LHCN-M2 (cell line): ENCODE measurements at places on chromosomes 12 and 14. TPM values are rescaled to one million over a fixed set of nuclear protein-coding genes. Genes with fewer than 3 reads are reported as not detected.

DNA sequence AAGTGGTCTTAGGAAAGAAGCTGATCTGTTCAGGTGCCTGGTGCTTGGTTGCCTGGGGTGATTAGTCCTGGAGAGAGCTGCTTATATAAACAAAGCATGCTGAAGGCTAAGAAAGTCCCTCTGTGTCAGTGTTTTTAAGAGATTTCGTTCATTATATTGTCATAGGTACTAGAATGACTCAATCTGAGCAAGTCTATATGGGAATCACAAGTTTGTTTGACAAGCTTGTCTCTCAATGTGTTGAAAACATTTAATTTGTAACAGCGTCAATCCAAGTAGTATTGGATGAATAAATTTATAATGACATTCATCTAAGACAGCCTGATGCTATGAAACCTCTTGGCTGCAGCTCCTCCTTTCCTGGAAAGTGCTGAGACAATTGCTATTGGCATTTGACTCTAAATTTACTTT lies 256.3 kb downstream of the TMTC2 start:
- DNase-seq, result no peak

GRCh38 chr12:67698672-67699581 lies 50.4 kb downstream of the DYRK2 start:
- DNase-seq, result peak; percentile 62

- no peak for DNase-seq
Observed at GRCh38 chr12:81224626-81225025, 146.7 kb downstream of the ACSS3 start.

ADCK1 gene
- total RNA-seq, result 5.1 and 5.5 TPM in 2 replicates

DNA sequence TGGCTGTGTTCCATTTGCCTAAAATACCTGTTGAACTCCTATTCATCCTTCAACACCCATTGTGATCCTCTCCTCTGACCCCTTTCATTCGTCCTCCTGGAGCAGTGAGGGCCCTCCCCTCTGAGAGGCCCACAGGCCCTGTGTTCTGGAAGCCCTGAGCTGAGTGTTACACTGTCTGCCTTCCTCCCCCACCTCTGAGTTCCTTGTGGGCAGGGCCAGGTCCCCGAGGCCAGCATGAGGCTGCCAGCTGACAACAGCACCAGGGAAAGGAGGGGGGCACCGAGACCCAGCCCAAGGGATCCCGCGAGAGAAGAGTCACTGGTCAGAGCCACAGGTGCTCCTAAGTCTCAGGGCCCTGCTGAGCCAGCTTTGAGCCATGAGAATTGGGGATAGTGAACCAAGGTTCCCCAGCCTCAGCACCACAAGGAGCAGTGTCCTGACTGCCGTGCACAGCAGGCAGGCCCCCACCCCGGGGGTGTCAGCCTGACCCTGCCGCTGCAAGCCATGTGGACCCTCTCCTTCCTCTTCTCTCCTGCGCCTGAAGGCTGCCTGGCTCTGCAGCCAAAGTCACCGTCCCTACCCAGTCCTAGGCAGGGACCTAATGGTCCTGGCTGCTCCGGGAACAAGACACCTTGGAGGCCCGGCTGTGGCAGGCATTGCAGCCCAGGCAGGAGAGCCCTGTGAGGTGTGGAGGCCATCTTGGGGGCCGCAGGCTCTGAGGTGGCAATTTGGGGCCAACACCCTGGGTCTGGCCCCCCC lies 52.5 kb downstream of the BEGAIN start:
- no peak for DNase-seq

DNA sequence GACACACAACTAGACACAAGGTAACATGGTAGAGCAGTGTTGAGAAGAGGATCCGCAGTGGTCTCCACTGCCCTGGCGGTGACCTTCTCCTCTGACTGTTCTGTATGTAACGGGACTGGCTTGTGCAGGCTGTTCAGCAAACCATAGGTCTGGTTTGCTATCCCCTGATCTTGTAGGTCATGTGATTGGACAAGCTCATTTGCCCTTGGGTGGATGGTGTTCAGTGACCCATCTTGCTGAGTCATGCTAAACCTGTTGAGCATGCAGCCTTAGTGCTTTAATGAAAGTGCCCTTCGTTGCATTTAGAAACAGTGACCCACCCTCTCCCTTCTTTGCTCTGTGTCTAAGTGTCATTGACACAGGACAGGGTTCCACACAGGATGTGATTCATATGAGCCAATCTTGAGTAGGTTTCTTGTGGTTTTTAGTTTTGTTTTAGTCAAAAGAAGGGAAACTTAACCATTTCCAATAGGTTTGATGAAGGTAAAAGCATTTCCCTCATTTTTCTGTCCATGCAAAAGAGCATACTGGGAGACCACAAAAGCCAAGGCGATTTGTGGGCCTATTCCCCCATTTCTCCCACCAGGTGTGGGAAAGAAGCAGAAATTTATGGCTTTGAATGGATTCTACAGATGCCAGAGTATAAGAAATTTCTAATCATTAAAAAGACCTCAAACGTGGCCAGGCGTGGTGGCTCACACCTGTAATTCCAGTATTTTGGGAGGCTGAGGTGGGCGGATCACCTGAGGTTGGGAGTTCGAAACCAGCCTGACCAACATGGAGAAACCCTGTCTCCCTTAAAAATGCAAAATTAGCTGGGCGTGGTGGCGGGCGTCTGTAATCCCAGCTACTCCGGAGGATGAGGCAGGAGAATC lies 32.6 kb upstream of the HIF1A start:
- DNase-seq, result peak; percentile 89

DNA sequence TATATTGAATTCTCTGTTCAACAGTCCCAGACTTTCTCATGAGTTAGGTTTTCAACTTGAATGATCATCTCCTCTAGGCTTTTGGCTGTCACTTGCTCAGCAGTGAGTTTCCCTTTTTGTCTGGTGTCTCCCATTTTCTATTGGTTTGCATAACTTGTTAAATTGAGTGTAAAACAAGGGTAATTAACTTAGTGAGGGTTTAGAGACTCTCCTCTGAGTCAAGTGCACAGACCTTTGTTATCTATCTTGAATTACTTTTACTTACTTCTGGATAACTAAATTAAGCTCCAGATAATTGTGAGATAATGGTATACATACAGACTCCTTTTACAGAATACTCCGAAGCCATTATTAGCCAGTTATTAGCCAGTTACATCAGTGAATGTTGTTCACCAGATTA lies 22.0 kb downstream of the MLXIP start:
- DNase-seq, result no peak

LRRIQ1 gene
- total RNA-seq, result 0.19 and 0.34 TPM in 2 replicates

CELA1 gene
- total RNA-seq, result not detected in 2 replicates

GRCh38 chr12:63093711-63094110 lies 57.3 kb downstream of the AVPR1A start:
- DNase-seq, result no peak

DNA sequence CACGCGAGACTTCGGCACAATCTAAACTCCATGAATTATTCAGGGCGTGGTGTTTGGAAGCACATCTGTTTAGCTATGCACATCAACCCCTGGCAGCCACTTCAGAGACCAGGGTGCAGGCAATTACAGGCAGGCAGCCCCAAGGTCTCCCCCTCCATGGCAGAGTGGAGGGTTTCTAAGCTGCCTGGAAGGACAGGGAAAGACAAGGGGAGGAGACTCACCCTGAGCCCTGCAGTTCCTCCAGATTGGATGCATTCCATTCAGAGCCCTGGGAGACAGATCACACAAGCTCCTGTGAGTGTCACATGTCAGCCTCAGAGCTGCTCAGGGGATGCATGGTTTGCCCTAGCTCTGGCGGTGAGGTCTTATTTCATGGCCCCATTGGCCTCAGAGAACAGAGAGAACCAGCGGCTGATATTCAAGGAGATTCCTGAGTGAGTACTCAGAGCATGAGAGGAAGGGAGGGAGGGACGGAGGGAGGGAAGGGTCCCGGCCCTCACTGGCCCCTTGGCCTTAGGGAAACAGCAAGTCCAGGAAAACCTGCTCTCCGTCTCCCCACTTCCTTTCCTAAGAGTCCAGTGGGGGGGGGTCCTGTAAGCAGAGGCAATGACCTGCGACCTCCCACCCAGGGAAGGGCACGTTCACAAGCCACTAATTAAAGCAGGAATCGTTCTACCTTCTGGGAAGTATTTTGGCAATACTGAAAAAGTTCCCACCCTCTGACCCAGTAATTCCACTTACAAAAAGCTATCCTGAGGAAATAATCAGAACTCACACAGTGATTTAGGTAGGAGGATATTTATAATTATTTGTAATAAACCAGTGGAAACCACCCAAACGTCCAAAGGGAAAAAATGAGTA lies 55.1 kb downstream of the SSH1 start:
- peak; percentile 98 for DNase-seq

GRCh38 chr12:18470251-18470650 lies 208.9 kb downstream of the PIK3C2G start:
- DNase-seq, result peak; percentile 32

- DNase-seq, result no peak
Observed at GRCh38 chr12:1579651-1580435, 14.5 kb downstream of the FBXL14 start.

BATF gene
- not detected in 2 replicates for total RNA-seq

DCD gene
- not detected in 2 replicates for total RNA-seq

- no peak for DNase-seq
Observed at GRCh38 chr12:8968761-8969160, 19.3 kb upstream of the M6PR start.

- peak; percentile 4 for DNase-seq
Observed at GRCh38 chr14:71533390-71533789, 398.8 kb upstream of the RGS6 start.

- peak; percentile 43 for DNase-seq
Observed at GRCh38 chr12:65540140-65540539, 261.7 kb downstream of the MSRB3 start.

DNA sequence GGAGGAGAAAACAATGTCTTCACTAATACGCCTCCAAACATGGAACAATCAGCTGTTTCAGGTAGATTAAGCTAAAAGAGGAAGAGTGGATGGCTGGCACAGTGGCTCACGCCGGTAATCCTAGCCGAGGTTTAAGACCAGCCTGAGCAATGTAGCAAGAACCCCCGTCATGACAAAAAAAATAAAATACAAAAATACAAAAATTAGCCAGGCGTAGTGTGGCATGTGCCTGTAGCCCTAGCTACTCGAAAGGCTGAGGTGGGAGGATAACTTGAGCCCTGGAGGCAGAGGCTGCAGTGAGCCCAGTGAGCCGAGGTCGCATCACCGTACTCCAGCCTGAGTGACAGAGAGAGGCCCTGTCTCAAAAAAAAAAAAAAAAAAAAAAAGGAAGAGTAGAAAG lies 1.2 kb upstream of the MED13L start:
- DNase-seq, result no peak

DNA sequence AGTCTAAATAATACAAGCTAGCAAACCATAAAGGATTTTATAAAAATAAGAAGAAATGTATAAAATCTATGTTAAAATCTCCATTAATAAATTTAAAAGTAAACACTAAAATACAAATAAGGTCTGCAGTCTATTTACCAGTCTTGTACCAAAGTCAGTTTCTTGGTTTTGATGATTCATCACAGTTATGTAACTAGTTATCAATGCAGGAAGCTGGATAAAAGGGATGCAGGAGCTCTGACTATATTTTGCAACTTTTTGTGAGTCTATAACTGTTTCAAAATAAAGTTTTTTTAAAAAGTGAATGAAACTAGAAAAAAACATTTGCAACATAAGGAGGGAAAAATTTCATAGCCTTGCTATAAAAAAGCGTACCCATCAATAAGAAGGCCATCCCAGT lies 151.5 kb downstream of the DERA start:
- DNase-seq, result peak; percentile 37

WIF1 gene
- 1.1 and 2.2 TPM in 2 replicates for total RNA-seq

GRCh38 chr12:88325076-88325815 lies 183.1 kb downstream of the TMTC3 start:
- peak; percentile 96 for DNase-seq

RPGRIP1 gene
- total RNA-seq, result not detected in 2 replicates

TGM1 gene
- total RNA-seq, result 0.38 and 2.5 TPM in 2 replicates

PIWIL1 gene
- total RNA-seq, result not detected in 2 replicates

GRCh38 chr14:79395061-79395460 lies 816.2 kb downstream of the DIO2 start:
- no peak for DNase-seq

- DNase-seq, result no peak
Observed at GRCh38 chr12:6644903-6645302, 2.3 kb downstream of the ACRBP start.

OR10G2 gene
- total RNA-seq, result not detected in 2 replicates

- DNase-seq, result no peak
Observed at GRCh38 chr14:50344116-50344775, 32.1 kb downstream of the DMAC2L start.

DNA sequence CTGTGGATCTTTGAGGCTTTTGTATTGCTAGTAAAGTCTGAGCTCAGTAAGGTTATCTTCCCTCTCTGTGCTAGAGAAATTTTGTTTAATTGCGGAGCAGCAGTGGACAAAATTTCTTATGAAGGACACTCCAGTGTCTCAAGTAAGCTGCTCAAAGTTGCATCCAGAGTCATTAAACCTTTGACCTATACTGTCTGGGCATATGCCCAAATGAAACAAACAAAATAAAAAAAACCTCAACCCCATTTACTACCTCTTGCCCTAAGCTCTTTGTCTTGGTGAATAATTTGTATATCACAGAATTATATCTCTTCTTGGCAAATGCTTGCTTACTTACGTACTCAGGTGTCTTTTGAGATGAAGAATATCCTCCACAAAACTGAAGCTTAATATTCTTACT lies 465.2 kb downstream of the SOX5 start:
- no peak for DNase-seq

DNA sequence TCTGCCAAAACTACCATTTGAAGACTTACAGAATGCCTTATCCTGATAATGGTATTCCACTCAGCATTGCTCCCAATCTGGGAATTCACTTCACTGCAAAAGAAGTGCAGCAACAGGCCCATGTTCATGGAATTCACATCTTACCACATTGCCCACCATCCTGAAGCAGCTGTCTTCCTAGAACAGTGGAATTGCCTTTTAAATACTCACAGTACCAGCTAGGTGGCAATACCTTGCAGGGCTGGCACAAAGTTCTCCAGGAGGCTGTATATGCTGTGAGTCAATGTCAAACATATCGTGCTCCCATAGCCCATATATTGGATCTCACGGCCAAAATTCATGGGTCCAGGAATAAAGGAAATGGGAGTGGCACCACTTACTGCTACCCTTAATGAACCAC lies 83.8 kb upstream of the PLEKHG7 start:
- peak; percentile 57 for DNase-seq
